ENCODE measurements at places on chromosomes 12 and 14.

DNA sequence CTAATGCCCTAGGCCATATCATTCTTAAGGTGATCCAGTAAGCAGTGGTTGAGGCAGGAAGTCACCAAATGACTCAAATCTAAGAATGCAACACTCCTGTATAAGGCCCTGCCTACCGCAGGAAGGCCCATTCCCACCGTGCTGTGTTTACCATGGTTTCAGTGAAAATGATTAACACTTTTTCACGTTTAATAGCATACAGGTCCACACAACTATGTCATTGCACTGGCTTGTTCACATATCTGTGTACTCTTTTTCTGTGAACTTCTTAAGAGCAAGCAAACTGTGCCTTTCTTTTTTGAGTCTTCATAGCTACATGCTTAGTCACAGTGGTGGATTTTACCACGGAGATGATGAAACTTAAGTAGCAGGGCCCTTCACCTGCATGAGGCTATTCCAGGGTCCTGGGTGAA lies 214.9 kb downstream of the CNTN1 start:
- no peak for DNase-seq

GRCh38 chr12:1006255-1006654 lies 15.2 kb downstream of the ERC1 start:
- DNase-seq, result no peak

- DNase-seq, result no peak
Observed at GRCh38 chr12:53498235-53498630, 1.0 kb downstream of the MAP3K12 start.

- no peak for DNase-seq
Observed at GRCh38 chr12:2149091-2149490, 96.3 kb downstream of the CACNA1C start.

DNA sequence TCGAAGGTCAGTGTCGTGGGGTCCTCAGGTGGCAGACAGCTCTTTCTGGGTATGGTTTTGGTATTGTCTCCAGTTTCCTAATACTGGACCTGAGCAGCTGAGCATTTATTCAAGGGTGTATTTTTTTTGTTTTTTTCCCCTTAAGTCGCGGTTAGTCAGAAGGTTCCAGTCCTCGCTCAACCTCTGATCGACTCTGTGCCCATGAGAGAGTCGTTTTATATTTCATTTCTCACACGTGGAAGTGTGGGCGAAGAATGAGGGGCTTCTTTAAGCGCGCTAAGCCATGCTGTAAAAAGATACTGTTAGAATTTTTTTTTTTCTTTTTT lies 499 bp downstream of the MIPOL1 start:
- DNase-seq, result no peak

DNA sequence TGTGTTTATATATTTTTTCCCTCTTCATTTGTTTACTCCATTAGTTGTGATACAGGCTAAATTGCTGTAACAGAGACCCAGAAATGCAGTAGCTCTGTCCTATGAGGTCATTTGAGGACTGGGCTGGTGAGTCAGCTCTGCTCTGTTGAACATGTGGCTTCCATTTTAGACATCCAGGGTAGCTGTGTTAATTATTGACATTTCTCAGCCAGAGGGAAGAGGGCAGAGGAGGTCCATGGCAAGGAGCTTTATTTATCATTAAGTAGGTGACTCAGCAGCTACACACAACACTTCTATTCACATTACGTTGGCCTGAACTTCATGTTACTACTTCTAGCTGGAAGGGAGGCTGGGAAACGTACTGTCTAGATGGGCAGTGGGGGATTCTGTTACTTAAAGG lies 85.4 kb downstream of the PTCSC3 start:
- no peak for DNase-seq

DNA sequence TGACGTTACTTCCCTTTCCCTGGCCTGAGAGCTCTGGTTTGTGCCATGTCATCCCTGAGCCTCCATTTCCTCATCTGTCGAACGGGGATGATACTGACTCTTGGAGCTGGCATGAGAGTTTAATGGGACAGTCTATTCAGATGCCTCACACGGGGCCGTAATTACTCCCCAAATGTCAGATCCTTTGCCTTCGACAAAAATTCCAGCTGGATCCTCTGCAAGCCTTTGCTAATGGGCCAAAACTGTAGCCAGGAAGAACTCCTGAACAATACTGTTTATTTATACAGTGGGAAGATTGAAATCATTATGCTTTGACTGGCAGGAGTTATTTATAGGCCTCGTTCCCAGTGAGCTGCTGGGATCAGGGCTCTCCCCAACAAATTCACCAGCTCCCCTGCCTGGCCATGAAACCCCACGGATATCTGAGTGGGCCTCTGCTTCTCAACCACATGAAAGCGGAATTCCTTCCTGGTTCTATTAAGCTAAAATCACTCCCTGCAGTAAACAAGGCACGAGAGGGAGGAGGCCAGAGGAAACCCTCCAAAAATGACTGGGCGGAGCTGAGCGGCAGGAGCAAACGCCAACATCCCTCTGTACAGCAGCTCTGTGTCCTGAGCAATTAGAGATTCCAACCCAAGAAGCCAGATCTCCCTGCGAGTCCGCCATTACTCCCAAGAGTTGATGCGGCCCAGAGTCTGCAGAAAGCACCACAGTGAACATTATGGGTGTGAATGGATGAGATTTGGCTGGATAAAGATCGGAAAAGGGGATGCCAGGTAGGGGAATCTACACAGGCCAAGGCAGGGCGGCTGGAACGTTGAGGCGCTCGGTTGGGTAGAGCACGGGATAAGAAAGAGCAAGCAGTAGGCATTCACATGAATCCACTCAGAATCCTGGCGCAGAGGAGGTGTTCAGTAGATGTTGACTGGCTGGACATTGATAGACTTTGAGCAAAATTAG lies 326.1 kb downstream of the BCL11B start:
- no peak for DNase-seq

DNA sequence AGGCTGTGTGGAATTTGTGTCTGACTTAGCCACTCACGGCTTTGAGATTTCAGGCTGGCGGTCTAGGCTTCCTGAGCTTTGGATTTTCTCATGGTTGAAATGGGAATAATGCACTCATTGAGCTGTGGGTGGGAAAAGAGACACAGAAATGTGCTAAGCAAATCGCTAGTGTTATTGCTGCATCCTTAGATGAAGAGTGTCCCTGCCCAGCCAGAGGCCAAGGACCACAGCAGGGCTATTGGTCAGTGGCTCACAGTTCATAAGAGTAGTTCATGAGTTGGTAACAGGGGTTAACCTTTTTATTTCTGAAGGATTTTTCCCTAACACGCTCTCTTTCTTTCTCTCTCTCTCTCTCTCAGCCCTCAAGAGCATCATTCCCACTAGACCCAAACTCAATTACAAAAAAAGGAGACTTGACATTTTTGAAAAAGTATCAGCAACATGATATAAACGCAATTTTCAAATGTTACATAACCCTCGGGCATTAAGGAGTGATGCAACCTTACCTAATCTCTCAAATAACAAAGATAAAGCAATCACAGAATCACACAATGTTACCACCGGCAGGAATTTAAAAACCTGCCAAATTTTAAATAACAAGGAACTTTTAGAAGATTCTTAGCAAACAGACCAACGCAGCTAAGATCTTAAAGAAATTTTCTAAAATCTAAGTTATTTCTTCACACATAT lies 36.7 kb upstream of the RMST start:
- DNase-seq, result no peak

- no peak for DNase-seq
Observed at GRCh38 chr14:68781161-68782021, 11.5 kb downstream of the ZFP36L1 start.

- DNase-seq, result no peak
Observed at GRCh38 chr14:87230726-87231125, 762.3 kb downstream of the GALC start.

DNA sequence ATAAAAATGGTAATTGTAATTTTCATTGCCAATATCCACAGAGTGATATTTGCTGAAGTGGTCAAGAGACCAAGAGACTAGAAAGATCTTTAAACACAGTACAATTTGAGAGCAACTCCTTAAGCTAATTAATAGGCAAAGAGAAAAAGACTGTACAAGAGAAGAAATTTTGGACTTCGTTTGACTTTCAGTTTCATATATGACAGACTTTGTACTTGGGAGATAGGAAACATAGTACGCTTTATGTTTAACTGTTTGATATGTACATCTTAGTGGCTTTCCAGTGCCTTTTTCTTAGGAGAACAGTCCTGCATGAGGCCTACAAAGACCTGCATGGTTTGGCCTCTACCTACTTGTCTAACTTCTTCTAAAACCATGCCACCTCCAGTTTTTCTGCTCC lies 1118.1 kb downstream of the TRHDE start:
- no peak for DNase-seq

GRCh38 chr12:124389725-124390441 lies 95.0 kb downstream of the RFLNA start:
- no peak for DNase-seq

- no peak for DNase-seq
Observed at GRCh38 chr12:122903693-122904034, 7.7 kb upstream of the VPS37B start.

GRCh38 chr12:91639327-91639726 lies 456.7 kb upstream of the DCN start:
- no peak for DNase-seq

DNA sequence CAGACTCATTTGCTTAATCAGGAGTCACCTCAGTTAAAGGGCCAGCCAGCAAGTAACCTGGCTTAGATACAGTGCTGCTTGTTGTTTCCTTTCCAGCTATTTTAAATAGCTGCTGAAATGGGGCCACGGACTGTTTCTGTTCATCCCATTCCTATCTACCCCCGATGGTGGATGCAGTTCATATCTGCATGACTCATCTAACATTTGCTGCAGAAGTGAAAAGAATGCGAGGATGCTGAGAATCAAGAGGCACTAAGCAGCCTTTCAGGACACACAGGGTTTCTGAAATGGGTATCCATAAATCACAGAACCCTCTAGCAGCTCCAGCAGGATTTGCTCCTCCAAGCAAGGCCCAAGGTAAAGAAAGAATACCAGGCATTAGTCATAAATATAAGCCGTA lies 60.2 kb upstream of the RTRAF start:
- DNase-seq, result no peak

- DNase-seq, result no peak
Observed at GRCh38 chr12:130347588-130347987, 9.9 kb downstream of the PIWIL1 start.
